ENCODE measurements at places on chromosomes 12 and 14.
A peak's percentile ranks its signal among the peaks of the same experiment; 100 is the strongest.

- peak; percentile 37 for DNase-seq
Measured at GRCh38 chr12:15851919-15852318, 30.3 kb upstream of the STRAP start.

GRCh38 chr12:7751394-7751793 lies 4.2 kb upstream of the CLEC4C start:
- DNase-seq = no peak

DNA sequence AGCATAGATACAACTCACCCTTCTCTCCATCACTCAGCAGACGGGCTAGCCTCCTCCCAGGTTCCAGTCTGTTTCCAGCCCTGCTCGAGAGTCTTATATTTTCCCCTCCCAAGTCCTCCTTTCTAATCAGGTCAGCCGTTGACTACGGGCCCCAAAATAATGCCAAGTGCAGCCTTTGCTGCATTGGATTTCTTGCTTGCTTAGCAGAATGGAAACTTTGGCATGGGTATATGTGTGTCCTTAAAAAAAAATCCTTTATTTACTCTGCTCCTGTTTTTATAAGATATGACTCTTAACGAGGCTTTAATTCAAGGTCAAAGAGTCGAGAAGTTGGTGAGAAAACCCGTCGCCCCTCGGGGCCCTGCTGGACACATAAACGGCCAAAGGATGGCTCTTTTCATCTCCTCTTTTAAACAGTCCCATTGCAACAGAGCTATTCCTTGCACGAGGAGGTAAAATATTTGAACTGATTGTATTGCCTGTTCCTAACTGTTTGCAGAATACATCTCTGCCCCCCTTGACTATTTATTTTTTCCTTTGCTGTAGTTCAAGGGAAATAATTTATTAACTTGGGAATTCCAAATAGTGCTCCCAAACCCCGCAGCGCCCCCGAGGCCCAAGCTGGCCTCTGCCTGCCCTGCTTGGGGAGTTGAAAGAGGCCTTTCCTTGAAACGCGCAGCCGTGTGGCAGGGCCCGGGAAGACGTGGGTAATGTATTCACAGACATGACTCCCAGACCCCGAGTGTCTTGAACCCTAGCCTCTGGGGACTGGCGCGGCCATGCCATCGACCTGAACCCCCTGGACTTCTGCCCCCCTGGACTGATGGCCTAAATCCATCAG lies 156.5 kb upstream of the MYL2 start:
- DNase-seq = no peak

DNA sequence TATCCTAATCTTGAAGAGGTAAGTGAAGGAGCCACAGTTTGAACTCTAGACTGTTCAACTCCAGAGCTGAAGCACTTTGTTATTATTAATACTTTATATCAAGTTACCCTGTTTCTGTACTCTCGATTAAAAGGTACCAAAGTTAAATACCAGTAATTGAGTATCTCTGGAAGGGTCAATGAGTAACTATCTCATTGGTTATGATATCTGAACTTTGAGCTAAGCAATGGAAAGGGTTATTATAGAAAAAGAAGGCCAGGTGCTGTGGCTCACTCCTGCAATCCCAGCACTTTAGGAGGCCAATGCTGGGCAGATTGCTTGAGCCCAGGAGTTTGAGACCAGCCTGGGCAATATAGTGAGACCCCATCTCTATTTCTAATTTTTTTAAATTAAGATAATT lies 9.9 kb downstream of the TMEM19 start:
- no peak for DNase-seq

DNA sequence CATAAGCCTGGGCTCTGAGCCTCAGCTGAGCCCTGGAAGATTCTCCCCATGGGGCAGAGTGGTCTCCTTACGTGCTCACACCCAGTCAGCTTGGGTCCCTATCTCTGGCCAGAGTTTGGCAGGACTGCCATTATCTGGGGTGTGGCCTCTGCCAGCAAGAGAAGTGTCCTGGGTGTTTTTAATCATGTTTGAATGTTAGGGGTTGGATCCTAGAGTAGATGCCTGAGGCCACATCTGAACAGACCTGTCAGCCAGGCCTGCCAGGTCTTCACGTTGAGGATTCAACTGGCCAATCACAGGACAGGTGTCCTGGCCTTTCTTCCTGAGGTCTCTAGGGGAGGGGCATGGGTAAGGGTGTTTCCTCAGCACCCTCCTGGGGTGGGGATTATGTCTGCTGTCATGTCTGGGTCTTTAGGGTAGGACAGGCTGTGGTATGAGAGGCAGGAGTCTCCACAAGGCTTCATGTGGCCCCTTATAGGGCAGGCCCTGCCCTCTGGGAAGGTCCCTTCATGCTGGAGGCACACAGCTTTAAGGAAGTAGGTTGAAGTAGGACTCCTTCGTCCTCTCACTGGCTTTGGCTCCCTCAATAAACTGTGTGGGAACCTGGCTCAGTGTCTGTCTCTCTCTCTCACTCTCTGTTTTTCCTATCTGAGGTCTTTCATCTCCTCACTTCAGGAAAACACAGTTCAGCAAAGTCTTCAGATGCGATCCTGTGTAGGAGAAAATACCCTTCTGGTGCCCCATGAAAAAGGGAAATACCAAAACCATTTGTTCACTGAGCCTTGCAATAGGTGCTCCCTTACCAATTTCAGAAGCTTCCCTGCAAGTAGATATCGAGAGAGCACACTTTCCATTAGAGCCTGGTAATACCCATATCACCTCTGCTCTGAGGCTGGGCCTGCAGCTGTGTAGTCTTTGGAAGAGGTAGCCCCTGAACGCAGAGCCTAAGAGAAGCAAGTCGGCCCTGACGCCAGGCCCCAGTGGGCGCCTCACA lies 6.7 kb upstream of the FITM1 start:
- no peak for DNase-seq

GRCh38 chr12:25130741-25131188 lies 64.2 kb downstream of the DNAI7 start:
- DNase-seq = peak; percentile 44

- no peak for DNase-seq
Measured at GRCh38 chr12:103369929-103370328, 125.8 kb downstream of the C12orf42 start.

- DNase-seq = peak; percentile 78
Measured at GRCh38 chr12:64180951-64181350, 41.1 kb downstream of the KICS2 start.

DNA sequence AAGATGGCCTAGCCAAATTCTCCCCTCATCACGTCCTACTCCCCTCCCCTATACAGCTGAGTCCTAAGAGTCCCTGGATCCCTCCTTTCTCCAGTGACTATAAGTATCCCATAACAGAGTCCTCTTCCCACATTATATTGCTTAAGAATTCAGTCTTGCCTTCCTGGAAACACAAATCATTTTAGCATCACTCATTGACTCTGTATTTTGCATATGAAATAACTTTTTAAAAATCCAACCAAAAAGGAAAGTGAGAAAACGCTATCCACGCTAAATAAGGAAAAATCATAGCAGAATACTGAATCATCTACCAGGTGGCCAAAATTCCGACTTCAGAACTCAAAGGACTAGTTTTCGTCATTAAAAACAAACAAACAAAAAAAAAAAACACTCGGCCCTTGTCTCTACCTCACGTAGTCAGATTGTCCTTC lies 130.2 kb downstream of the GCH1 start:
- DNase-seq = peak; percentile 62

DNA sequence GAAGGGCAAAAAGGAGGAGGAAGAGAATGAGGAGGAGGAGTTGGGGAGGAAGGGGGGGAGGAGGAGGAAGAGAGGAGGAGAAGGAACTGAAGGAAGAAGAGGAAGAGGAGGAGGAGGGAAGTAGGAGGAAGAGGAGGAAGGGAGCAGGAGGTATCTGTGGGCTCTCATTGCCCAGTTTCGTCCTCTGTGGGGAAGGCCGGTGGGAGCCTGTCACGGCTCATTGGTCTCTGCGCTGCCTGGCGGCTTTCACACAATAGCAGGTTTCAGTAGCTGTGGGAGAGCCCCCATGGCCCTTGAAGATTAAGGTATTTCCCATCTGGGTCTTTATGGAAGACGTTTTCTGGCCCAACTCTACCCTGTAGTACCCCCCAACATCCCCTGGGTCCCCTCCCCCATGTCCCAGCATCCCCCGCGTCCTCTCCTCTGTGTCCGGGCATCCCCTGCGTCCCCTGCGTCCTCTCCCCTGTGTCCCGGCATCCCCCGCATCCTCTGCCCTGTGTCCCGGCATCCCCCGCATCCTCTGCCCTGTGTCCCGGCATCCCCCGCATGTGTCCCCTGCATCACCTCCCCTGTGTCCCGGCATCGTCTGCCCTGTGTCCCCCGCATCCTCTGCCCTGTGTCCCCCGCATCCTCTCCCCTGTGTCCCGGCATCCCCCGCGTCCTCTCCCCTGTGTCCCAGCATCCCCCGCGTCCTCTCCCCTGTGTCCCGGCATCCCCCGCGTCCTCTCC lies 278.2 kb upstream of the SFSWAP start:
- no peak for DNase-seq

DNA sequence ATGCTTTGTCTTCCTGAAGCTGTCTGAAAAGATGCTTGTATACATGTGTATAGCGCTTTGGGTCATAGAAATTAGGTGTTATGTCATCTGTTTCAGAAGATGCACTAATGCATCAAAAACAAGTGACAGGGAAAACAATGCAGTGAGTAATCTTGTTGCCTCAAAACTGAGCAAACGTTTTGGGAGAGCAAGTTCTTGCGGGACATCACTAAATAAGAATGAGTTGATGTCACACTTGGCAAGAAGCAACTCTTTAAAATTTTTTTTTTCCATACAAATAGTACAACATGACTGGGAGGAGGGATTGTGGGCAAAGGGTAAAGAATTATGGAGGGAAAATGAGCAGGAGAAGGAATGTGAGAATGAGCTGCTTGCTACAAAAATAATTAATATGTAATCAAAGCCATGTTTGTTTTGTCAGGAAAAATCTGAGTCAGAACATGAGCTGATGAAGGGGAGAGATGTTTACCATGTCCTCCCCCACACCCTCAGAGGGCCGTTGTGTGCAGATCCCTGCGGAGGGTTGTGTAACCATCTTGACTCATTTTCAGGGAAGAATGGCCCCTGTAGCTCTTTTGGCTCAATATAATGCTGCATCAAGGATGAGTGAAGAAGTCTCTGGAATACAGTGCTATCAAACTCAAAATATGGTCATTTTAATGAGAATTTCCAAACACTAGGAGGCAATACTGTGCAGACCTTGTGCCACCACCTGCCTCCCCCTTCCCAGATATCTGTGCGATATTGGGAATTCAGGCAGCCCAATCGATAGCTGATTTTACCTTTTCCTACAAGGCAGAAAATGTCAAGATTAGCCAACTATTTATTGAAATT lies 41.4 kb downstream of the BORCS5 start:
- DNase-seq = peak; percentile 96

DNA sequence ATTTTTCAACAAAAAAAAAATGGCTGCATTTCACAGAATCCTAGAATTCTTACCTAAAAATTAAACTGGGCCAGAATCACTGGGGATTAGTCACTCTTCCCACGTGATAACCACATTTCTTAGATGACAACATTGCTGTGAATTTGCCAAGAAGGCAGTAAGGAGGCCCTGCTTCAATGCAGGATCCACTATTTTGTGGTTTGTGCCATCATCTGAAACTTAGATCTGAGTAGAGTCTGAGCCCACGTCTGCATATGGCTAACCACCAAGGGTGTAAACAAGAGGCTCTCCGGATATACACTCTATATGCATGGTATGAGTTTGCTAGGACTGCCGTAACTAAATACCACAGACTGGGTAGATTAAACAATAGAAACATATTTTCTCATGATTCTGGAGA lies 24.4 kb upstream of the TBX5 start:
- peak; percentile 97 for DNase-seq

DNA sequence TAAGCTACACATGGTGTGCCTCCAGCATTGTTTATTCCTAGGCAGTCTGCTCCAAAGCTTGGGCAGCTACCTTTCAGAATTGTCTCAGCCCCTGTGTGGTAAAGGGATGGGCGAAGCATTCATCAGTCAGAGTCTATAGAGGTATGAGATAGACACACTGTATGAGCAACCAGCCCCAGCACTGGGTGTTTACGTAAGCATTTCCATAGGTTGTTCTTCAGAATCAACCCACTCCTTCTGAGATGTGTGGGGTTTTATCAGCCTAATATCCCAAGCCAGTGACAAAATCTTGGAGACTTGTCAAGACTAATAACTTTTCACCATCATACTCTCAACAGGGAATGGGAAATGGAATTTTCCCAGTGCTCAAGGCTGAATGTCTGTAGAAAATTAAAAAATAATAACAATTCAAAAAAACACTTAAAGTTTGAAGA lies 98.2 kb downstream of the BTG1 start:
- peak; percentile 41 for DNase-seq

DNA sequence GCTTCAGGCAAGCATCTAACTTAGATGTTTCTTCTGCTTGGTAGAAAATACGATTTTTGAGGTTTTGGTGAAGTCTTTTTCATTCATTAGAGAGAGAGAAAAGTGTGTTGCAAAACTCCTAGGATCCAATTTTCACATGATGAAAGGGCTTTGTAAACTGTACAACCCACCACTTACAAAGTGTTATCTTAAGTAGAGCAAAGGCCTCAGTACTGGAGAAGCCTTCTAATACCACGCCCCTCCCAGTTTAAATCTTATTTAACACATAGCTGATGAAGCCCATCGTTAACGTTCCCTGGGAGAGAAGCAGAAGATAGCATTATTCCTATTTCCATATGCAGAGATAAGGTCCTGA lies 869 bp downstream of the APOLD1 start:
- DNase-seq = no peak

DNA sequence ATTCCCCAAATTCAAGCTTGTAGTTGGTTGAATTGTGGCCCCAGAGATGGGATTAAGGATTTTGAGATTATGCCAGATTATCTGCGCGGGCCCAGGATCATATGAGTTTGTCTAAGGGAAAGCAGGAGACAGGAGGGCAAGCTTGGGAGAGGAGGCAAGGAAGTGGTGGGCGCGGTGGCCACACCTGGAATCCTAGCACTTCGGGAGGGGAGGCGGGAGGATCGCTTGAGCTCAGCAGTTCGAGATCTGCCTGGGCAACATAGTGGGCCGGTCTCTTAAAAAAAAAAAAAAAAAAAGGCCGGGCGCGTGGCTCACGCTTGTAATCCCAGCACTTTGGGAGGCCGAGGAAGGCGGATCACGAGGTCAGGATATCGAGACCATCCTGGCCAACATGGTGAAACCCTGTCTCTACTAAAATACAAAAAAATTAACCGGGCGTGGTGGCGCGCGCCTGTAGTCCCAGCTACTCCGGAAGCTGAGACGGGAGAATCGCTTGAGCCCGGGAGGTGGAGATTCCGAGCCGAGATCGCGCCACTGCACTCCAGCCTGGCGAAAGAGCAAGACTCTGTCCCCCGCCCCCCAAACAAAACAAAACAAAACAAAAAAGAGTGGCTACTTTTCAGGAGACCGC lies 881 bp upstream of the PUS1 start:
- DNase-seq = peak; percentile 29

- DNase-seq = peak; percentile 93
Measured at GRCh38 chr12:110546339-110546738, 36.8 kb downstream of the PPTC7 start.
